ENCODE measurements at places on chromosomes 2 and 18.

DNA sequence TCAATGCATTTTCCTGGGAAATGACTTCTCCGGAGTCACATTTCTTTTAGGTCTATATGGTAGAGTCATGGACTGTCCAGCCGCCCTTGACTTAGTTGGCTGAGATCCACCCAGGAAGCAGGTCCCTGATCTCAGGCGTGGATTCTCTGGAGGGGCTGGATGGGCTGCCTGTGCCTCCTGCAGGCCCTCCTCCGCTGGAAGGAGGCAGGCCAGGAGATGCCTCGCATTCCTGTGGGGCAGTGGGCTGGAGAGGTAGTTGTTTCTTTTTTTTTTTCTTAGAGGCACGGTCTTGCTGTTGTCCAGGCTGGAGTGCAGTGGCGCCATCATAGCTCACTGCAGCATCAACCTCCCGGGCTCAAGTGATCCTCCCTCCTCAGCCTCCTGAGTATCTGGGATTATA is 129.0 kb upstream of the MYCN start:
- no peak for DNase-seq

DNA sequence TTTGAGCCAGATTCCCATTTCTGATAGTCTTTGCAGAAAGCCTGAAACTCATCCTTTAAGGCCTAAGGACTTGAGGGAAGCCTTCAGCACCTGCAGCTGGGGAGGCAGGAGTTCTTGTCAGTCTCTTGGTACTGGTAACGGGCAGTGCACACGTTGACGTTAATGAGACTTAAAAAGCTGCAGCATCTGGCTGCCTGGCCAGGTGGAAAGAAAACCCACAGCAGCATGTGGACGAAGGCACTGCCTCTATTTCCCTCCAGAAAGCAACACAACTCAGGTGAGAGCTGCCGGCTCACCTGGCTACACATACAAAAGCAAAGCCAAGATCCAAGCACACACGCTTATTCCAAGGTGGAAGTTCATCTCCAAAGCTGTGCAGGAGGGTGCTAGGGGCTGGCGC is 178.8 kb downstream of the ANAPC1 start:
- no peak for DNase-seq

DNA sequence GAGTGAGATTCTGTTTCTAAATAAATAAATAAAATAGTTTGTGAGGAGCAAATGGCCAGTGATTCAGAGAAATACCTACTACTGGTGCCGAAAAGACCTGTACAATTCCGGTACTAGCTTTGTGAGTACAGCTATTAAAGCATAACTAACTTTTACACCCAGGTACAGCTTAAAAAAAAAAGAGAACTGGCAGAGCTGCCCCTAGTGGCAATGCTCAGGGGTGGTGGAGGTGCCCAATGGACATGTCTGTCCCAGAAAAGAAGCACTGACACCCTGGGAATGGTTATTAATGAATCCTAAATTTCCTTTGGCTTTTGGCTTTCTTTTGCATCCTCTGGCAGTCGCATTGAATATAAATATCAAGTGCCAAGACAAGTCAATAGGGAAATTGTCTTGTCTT is 87.0 kb downstream of the LIPG start:
- DNase-seq, result no peak

- DNase-seq, result no peak
These were observed 236.9 kb upstream of the REV1 start for GRCh38 chr2:99726691-99727090.

DNA sequence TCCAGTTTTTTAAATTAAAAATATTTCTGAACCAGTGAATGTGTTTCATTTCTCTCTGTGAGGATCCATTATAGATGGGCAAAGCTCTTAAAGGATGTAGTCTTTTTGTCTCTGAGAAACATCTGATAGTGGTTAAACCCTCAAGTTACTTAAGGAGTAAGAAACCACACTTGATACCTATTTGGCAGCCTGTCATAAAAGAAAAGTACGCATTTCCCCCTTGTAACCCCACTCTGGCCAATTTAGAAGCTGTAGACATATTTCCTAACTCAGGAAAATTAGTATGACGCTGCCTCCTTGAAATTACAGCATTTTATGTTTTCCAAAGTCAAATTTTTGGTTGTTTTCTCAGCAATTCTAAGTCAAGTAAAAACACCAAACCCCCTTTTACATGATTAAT is 2.0 kb downstream of the STAT4 start:
- no peak for DNase-seq

- no peak for DNase-seq
These were observed 118.1 kb downstream of the PRPF40A start for GRCh38 chr2:152598975-152599759.

DNA sequence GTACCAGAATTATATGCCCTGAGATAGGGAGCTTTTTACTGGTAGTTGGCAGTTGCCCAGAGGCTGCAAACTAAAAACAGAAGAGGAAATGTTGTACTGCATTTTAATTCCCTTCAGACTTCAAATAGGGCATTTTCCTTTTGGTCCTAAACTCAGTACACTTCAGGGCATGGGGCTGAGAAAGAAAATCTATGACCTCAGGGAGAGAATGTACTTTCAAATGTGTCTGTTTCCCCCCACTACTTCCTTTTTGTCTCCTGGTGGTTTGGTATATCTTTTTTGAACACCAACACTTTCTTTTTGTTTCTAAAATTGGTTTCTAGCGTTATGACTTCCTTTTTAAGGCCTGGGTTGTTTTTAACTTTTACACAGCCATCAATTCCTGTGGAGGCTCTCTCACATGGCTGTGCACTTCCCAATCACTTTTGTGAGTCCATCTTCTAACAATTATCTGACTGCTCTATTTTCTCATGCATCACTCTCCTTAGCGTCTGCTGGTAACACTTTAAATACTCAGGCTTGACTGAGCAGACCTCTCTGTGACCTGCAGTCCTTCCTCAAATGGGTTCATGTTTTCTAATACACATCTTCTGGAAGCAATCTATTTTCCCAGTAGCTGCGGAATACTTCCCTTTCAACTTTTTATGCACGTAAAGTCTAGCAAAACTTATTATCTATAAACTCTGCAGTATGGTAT is 596.0 kb downstream of the LRP1B start:
- DNase-seq, result no peak

GRCh38 chr2:62309465-62310091 is 113.7 kb downstream of the B3GNT2 start:
- DNase-seq, result no peak

- no peak for DNase-seq
These were observed 191.6 kb downstream of the TWIST2 start for GRCh38 chr2:239039479-239039861.

DNA sequence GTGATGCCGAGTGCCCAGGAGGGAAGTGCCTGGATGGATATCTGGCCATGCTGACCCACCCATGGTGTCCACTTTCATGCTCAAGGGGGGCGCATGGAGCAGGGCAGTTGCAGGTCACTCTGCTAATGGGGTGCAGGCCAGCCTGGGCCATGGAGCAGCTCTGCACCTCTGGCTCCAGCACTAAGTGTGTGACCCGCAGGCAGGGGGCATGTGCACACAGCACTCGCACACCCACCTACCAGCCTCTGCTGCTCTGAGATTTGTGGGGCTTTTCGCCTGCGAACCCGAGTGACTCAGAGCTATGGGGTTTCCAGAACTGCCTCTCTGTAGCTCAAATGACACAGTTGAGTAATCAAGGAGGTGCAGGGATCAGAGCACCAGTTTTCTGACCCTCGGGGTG is 66.2 kb downstream of the CYP26B1 start:
- peak; percentile 12 for DNase-seq

DNA sequence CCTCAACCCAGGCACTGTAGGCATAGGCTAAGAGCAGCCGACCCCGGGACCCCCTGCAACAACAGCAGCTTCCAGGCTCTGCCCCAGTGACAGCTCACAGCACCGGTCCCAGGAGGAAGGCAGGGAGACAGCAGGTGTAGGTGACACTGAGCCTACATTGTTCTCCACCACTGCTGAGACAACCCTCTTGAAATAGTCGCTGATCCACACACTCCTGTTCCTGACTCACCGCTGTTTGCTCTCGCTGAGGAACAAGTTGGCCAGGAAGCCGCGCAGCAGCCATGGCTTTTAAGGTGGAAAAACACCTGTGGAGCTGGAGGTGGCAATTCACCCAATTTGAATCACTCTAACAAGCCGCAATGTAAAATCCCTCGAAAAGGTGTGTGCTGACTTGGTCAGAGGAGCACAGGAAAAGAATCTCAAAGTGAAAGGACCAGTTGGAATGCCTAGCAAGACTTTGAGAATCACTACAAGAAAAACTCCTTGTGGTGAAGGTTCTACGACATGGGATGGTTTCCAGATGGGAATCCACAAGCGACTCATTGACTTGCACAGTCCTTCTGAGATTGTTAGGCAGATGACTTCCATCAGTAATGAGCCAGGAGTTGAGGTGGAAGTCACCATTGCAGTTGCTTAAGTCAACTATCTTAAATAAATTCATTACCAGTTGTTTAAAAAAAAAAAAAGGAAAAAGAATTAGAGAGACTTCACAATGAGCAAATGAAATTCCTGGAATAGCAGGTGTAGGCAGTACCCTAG is 167.5 kb downstream of the ARL4C start:
- DNase-seq, result no peak

DNA sequence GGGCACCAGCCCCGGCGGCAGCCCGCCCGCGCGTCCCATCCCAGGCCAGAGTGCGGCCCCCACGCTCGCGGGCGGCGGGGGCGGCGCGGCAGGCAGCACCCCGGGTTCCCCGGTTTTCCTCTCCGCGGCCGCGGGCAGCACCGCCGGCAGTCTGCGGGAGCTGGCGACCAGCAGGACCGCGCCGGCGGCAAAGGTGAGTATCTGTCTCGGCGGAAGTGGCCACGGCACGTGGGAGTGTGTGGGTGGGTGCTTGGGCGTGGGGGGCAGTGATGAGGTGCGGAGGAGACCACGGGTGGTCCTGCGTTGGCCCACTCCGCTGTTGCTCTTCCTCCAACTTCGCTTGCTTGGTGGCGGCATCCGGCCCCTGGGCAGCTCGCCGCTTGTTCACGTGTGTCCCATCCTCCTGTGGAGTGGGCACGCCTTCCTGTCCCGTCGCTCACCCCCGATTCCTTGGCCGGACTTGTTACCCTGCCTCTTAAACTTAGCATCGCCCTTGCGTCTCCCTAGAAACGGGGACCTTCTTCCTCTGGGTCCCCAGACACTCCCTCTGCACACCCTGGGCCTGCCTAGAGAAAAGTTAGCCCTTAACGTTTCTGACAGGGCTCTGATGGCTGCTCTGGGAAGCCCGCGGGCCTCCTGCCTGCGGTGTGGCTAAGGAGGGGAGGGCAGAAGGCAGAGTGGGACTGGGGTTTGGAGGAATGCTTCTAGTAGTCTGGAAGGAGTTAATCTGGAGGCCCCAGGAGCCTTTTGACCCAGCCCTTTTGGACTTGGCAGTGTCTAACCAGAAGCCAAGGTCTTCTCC is 1.1 kb downstream of the SH3RF3 start:
- no peak for DNase-seq

DNA sequence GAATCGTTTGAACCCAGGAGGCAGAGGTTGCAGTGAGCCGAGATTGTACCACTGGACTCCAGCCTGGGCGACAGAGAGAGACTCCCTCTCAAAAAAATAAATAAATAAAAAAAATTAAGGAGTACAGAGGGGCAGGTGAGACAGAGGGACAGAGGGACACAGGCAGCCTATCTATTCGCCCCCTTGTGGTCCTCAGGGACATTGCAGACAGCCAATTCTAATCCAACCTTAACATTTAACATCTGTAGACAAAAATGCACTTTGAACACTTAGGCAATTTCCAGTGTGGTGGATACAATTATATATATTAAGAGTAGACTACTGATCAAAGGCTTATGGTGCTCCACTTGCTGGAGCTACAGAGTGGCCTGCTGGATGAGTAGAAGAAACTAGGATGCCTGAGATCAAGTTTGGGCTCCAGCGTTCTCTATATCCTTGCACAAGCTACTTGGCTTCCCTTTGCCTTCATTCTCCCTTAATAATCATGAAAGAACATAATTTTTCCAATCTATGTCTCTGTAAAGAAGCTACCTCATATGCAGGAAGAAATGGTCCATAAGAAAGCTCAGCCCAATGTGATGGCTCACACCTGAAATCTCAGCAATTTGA is 8.2 kb upstream of the SMARCAL1 start:
- no peak for DNase-seq

DNA sequence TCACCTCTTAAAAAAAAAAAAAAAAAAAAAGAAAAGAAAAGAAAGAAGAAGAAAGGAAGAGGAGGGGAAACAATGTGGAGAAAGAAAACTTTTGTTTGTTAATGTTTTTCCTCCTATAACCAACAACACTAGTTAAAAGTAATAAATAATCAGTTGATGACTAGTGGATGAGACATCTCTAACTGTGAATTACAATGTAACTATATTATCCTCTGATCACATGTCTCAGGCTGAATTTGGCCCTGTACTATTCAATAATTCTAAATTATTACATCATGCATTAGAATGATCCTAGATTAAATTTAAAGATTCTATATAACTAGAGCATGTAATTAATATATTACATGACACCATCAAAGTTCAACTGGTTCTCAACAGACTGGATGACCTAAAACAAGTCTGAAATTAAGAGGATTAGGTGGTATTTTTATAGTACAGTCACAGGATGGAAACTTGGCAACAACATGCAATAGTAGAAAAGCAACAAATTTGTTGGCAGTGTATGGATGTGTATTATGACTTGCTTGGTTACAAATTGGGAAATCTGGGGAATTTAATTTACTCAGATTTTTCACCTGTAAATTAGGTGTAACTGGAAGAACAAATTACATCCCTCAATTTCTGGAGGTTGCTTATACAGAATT is 269.3 kb upstream of the SETBP1 start:
- no peak for DNase-seq

- no peak for DNase-seq
These were observed 77.0 kb downstream of the LANCL1 start for GRCh38 chr2:210399440-210400041.

DNA sequence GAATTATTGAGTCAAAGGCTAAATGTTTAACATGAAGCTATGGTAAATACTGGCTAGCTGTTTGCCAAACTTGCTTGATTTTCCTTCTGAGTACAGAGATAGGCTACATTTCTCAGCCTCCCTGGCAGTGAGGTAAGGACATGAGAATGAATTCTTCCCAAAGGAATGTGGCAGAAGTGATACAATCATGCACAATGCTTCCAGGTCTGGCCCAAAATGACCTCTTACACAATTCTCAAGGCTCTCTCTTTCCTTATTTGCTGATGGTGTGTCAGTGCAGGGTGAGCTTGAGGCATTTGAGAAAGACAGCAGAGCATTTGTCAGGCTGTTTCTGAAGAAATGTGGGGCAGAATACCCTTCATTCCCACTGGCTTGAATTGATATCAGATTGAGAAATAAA is 95.6 kb upstream of the NABP1 start:
- peak; percentile 81 for DNase-seq

DNA sequence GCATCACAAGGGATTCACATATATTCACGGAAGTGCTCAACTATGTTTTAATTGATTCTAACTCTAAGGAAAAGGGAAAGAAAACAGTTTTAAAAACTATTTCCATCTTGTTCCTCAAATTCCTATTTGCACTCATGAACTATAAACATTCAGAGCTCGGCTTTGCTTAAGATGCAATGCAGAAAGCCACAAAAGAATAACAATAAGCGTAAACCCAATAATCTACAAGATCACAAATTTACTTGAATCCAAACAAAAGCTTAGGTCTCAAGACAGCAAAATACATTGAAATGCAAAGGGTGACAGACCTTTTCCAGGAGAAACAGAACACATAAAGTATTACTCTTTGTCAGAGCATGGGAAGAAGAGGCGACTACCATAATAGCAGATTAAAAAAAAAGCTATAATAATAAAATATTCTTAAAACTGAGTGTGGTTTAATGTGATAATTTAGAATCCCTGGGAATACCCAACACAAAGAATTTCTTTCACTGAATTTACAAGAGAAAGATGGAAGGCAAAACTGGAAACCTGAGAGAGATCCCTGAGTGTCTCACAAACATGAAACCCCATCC is 1094.9 kb downstream of the LRP1B start:
- DNase-seq, result no peak
